ENCODE measurements at places on chromosomes 16 and 17.

DNA sequence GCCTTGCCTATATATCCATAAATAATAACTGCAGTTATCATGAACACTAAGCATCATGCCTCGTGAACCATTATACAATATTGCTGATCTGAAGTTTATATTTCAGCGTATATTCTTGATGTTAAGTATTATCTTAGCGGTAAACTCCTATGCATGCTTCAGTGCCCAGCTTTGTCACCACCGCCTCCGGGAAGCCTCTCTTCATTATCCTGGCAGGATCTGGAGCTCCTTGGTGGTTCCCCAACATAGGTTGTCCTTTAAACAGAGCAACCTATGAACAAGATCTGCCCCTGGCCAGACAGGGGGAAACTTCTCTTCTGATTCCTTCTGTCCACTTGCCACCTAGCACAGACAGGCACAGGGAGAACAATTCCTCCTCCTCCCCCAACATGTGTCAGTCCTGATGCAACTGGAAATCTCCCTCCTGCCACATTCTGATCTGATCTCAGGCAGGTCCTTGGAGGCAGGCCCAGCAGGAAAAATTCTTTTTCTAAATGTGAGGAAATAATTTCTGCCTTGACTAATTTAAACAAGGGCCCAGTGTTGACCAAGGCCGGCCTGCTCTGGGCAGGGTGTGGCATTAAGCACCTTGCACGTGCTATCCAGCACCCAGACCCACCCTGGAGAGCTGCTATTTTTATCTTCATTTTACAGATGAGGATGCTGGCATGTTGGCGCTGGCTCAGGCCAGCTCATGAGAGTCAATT is 22.4 kb downstream of the SPNS2 start:
- peak; percentile 43 for DNase-seq

DNA sequence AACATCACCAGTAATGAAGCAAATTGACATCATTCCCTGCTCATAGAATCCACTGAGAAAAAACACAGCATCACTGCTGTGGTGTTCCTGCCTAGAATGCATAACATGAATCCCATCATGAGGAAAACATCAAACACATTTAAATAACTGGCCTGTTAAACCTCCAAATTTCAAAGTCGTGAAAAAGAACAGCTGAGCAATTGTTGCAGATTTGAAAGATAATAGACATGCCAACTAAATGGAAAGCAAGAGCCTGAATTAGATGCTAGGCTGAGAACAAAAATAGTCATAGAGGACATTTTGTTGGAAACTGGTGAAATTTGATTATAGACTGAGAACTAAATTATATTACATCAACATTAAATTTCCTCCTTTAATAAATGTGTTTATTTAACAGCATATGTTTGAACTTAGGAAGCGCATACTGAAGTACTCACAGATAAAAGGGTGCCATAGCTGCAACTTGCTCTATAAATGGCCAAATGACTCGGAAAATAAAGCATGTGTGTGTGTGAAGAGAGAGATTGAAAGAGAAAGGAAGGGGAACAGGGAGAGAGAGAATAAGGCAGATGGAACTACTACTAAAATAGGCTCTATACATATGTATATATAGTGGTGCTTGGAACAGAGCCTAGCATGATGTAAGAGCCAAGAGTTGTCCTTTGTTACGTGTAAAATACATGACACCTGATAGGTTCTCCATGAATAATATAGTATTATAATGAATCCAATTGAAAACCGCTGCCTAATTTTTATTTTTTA is 305.0 kb upstream of the MON1B start:
- DNase-seq = no peak

GRCh38 chr17:41071606-41072360 is 6.1 kb upstream of the KRTAP2-4 start:
- no peak for DNase-seq

DNA sequence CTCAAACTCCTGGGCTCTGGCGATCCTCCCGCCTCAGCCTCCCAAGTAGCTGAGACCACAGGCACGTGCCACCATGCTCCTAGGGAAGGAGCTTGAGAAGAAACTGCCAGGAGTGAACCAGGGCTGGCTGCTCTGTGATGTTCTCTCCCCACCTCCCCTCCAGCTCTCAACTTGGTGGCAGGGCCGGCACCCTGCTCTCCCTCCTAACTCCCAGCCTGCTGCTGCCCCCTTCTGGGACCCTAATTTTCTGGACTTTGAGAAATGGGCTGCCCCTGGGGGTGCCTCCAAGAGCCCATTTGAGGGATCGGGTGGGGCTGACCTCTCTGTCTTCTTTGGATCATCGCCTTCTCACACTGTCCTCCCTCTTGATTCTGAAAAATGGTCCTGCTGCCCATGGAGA is 14.9 kb upstream of the STAT3 start:
- no peak for DNase-seq

DNA sequence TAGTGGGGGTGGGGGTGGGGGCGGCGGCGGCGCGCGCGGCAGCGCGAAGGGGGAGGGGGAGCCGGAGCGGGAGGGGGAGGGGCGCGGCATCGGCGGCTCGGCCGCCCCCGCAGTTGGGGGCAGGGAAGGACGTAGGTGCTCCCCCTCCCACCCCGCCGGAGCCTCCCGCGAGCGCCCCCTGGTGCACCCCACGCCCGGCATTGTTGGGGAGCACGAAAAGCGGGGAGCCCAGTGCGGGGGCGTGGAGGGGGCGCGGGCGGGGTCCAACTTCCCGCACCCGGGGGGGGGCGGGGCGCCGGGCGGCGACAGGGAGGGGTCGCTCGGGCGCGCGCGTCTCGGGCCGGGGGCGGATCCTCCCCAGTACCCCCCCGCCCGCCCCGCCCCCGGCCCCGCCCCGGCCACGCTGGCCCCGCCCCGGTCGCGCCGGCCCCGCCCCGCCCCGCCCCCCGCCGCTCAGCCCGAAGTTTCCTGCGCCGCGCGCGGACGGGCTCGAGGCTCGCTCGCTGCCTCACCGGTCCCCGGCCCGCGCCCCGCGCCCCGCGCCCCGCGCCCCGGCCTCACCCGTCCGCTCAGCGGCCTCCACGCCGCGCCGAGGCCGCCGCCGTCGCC is at the start of gene CACNA1H:
Gene CACNA1H, plus strand, starts transcription at position 456 of the 609 bp plus-strand sequence. CDS start 632 bp downstream, outside the sequence.
- no peak for DNase-seq

DNA sequence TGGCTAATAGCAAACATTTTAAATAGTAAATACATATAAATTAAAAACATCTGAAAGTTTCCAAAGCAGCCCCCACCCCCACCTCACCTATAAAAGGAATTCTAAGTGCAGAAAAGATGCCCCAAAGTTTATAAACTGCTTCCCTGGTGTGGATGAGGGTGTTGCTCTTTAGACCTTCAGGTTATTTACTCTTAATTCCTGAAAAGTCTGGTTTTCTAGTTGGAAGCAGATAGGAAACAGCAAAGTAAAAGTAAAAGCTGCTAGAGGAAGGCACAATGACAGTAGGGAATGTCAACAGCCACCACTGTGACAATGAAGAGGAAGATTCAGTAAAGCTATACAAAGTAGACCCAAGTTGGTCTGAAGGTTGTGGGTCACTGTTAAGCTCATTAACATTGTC is 37.8 kb downstream of the SSH2 start:
- DNase-seq = no peak

DNA sequence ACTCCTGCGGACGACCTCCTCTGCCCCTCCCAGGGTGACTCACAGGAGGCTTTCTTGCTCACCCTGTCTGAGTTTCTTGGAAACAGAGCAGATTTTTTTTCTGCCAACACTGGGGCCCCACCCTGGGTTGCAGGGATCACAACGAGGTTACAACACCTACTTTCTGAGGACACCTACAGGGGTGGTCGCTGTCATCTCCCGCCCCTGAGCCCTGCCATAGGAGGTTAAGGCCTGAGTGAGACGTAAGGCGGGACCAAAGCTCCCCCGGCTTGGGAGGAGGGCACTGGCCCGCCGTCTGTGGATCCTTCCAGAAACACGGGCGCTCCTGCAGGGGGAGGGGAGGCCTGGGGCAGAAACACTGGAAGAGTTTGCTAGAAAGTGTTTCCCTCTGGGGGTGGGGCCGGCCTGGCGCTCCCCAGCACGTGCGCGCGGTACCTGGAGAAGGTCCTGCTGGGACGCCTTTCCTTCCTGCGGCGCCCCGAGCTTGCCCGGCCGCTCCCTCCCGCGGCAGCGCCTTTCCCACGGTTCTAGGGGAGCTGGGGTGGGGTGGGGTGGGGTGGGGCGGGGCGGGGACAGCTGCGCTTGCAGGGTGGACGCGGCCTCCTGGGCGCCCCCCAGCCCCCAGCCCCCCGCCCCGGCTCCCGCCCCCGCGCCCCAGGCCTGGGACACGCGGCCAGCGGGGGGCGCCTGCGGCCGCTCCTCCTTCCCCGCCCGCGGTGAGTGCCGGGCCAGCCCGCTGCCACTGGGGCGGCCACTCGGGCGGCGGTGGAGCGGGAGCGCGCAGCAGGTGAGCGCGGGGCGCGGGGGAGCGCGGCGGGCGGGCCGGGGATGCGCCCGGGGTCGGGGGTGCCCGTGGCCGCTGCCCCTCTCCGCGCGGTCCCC is 20.7 kb upstream of the ADCY7 start:
- DNase-seq = peak; percentile 78

GRCh38 chr17:5438716-5439445 is at the start of gene C1QBP:
Gene C1QBP (minus strand): TSS chr17:5439155. CDS start chr17:5439073, 82 bp downstream.
- DNase-seq = peak; percentile 88

- DNase-seq = no peak
Observed at GRCh38 chr17:68439656-68440290, 17.5 kb downstream of the WIPI1 start.

GRCh38 chr16:17219991-17220390 is 250.8 kb downstream of the XYLT1 start:
- DNase-seq = no peak

DNA sequence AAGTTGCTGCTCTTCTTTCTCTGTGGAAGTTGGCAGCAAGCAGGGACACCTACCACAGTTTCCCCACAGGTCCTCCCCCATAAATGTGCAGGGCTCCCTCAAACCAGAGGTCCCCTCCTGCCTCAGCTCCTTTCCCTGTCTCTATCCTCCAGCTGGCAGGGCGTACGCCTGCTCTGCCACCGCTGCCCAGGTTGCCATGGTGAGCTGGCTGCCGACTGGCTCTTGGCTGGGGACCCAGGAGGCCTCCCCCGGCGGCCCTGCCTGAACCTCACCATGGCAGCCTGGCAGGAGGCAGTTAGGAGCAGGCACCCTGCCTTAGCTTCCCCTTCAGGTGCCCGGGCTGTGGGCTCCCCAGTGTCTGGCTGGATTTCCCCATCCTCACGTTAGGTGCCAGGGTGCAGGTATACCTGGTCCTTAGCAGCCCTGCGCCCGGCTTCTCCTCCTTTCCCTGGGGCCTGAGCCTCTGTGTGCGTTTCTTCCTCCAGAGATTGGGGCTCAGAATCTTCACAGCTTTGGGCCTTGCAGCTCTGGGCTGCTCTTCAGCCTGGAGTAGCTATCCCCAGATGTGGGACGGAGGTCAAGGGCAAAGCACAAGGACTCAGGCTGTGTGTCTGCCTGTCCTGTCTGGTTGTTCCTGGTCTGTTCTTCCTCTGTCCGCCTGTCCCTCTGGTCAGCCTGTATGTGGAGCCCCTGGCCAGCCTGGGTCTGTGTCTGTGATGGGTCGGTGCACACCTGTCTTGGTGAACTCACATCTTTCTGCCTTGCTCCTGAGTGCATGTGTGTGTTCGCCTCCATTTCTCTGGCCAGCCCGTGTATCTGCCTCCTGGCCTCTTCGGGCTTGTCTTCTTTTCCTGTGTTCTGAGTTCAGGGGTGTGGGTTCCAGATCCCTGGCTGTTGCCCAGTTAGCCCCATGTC is 15.7 kb downstream of the GJD3 start:
- no peak for DNase-seq

- DNase-seq = no peak
Observed at GRCh38 chr16:63896383-63897109, 1225.3 kb downstream of the CDH11 start.

DNA sequence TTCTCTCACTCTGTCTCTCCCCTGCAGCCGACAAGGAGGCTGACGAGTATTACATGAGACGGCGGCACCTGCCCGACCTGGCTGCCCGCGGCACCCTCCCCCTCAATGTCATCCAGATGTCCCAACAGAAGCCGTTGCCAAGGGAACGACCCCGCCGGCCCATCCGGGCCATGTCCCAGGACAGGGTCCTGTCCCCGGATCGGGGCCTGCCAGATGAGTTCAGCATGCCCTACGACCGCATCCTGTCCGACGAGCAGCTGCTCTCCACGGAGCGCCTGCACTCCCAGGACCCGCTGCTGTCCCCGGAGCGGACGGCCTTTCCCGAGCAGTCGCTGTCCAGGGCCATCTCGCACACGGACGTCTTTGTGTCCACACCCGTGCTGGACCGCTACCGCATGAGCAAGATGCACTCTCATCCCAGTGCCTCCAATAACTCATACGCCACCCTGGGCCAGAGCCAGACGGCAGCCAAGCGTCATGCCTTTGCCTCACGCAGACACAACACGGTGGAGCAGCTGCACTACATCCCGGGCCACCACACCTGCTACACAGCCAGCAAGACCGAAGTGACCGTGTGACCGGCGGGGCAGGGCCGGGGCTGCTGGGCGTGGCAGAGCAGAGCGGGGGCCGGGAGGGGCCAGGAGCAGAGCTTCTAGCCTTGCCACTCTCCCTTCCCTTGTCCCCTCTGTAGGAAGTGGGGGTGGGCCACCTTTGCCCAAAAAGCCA is 40.4 kb upstream of the DNAH9 start:
- DNase-seq = no peak

- peak; percentile 90 for DNase-seq
Observed at GRCh38 chr16:66146798-66147197, 219.7 kb upstream of the CDH5 start.

DNA sequence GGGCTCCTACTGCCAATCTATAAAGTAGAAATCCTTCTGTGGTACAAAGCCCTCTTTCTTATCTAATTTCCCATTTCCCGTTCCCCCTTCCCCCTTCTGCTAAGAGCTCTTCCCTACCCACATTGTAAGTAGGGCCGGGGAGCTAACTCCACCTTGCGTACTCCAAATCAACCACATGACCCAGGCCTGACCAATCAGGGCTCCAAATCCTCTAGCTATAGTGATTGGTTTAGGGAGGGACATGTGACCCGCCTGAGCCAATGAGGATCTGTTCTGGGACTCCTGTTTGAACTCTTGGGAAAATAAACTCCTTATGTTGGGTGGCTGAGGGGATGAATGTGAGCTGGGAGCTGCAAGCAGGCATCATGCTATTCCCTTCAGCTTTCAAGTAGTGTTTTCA is 40.9 kb upstream of the MEOX1 start:
- DNase-seq = no peak

DNA sequence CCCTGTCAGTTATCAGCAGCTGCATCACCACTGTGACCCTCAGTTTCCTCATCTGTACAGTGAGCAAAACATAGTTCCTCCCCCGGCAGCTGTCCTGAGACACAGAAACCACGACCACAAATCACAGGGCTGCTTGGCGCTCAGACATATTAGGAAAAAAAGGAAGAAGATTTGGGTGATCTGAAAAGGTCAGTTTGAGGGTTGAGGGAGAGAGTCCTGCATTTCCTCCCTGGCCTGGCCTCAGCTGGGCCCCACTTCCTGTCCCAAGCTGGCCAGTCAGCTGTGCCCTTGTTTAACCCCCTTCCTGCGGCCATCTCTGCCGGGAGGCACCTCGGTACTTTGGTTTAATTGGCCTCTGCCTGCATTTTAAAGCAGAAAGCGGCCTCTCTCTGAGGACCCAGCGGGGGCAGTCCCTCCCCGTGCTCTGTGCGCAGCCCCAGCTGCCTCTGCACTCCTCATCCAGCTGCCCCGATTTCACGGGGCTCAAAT is 24.0 kb upstream of the CIBAR2 start:
- DNase-seq = no peak

GRCh38 chr16:69182730-69183416 is 4.1 kb upstream of the SNTB2 start:
- DNase-seq = no peak
